Fibroblast of upper back skin (primary cell): ENCODE measurements at places on chromosomes 2 and 18.

DNA sequence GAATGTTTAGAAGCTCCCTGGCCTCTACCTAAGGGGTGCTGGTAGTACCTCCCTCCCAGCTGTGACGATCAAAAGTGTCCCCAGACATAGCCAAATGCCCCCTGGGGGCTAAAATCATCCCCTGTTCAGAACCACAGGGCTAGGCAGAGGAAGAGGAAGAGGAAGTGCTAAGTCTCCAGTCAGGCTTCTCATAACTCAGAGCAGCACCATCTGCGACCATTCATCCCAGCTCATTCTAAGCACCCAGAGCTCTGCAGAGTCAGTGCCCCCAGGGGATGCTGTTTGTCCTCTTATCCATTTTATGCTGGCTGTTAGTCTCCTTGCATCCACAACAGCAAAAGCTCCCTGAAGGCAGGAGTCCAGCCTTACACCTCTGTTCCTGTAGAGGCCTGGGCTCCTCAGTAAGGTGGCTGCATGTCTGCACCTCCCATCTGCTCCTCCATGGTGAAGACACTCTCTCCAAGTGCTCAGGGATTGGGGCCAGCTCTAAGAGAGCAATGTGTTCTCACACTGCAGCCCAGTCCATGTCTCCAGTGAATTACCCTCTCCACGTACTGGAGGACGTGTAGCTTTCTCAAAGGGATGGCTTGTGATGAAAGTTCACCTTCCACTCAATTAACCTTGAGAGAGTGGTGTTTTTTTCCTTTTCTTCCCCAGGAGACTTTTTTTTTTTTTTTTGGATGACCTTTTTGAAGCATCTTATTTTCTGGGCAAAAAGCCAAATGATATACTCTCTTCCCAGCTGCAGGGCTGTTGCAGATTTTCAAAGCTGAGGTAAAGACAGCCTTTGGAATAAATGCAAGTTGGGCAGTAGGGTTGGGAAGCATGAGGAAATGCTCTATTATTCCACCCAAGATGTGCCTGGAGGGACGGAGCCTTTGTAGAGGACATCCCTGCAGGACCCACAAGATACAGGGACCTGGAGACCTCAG lies 158.9 kb upstream of the SLC14A2 start:
- no peak for DNase-seq

DNA sequence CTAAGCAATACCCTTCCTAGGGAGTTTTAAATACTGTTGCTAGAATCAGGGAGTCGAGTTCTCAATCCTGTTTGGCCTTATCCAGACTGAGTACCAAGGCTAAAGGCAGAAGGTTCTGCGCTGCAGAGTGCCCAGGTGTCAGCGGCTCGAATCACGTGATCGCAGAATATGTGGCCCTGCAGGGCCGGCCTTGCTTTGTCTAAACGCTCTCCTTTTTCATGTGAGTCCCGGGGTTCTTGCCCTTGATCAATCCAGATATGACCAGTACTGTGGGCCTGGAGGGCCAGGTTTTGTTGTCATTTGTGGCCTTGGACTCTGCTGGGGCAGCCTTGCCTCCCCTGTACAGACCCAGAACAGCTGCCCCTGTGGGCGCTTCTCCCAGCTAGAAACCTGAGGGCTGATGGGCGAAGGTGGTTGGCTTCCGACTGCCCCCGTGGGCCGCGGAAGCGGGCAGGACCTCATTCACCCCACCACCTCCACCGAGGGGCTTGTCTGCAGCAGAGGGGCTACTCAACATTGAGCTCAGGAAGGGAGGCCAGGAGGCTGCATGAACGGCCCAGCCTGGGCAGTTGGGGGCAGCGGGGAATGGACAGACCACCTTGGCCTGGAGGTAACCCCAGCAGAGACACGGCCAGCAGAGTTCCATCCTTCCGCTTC lies 225.0 kb downstream of the ALPK2 start:
- DNase-seq = no peak

- DNase-seq = no peak
These were observed 207.1 kb downstream of the NDUFA10 start for GRCh38 chr2:239818086-239818485.

DNA sequence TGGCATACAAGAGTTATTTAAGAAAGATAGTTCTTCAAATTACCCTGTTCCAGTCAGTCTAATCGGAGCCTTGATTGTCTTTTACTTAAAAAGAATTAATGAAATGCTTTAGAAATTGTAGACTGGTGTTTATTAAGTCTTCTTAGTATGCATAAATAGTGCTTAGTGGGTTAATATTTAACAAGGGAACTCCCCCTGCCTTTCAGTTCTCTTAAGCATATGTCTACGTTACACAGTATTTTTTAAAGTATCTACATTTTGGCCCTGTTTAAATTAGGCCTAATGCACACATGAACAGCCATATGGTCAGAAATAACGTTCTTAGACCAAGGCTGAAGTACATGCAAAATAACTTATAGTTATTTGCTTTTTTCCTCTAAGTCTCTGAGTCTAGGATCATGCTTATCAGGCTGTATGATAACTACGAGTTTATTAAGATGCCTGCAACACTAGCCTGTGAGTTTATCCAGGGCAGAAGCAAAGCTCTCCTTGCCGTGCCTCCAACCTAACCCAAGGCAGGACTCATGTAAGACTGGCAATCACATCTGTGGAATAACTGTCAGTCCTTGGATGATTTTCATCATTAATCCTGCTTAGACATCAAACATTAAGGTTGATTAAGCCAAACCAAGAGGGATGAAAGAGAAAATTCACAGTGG lies 6.7 kb downstream of the BCL2 start:
- DNase-seq = no peak

DNA sequence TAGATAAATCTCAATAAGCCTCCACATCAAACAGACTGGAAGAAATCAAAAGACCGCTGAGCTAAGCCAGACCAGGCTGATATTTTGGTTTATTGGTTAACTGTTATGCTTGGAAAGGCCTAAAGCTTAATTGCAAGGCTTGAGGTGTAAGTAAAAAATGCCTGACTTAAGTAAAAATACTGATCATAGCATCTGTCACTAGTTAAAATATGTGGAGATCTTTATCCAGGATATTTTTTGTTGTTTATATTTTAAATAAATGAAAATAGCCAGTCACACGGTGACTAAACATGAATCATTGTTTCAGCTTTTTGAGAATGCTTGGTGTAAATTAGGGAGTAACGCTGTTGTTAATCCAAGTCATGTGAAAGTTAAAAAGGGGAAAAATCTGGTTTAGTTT lies 127.9 kb downstream of the THADA start:
- peak; percentile 61 for DNase-seq

DNA sequence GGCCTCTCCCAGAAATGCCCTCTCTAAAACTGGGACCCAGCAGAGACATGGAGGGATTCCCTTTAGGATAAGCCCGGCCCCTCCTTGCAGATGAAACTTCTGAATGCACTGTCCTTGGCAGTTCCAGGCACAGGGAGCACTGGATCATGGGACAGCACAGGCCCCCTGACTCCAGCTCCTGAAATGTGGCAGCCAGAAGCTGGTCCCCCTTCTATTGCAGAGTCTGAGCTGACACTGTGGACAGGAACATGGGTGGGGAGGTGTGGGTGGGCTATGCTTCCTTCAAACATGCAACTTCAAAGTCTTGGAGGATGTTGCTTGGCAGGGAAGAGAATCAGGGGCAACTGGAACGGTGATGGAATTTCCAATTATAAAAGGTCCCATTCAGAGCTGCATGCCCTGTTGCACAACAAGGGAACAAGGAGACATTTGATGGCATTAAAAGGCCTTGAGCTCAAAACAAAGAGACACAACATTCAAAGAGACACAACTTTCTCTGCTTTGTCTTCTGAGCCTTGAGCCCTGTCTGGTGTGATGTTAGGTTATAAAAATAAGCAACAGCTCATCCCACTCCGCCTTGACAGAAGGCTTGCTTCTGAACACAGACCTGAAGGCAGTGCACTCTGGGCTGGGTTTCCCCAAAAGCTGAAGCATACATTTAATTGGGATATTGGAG lies 239.0 kb downstream of the OSR1 start:
- DNase-seq = no peak

- DNase-seq = no peak
These were observed 54.2 kb upstream of the ACSL3 start for GRCh38 chr2:222806526-222807137.

DNA sequence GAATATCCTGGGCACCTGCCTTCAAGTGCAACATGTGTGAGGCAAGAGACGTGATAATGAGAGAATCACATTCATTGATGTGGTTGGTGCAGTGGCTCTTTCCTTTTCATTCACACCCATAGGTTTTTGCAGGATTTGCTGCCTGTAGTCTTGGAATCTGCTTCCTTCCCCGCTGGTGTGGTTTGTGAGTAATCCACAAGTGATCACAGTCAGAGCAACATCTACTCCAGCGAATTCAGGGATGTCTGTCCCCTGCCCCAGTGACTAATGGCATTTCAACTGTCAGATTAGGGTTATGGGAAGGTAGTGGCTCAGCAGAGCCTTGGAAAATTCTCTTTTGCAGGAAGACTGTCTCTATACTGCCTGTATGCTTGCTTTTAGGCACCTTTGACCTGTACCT lies 225.5 kb upstream of the RBMS1 start:
- peak; percentile 76 for DNase-seq

- DNase-seq = peak; percentile 60
These were observed 141.8 kb downstream of the ACKR3 start for GRCh38 chr2:236711440-236711839.

DNA sequence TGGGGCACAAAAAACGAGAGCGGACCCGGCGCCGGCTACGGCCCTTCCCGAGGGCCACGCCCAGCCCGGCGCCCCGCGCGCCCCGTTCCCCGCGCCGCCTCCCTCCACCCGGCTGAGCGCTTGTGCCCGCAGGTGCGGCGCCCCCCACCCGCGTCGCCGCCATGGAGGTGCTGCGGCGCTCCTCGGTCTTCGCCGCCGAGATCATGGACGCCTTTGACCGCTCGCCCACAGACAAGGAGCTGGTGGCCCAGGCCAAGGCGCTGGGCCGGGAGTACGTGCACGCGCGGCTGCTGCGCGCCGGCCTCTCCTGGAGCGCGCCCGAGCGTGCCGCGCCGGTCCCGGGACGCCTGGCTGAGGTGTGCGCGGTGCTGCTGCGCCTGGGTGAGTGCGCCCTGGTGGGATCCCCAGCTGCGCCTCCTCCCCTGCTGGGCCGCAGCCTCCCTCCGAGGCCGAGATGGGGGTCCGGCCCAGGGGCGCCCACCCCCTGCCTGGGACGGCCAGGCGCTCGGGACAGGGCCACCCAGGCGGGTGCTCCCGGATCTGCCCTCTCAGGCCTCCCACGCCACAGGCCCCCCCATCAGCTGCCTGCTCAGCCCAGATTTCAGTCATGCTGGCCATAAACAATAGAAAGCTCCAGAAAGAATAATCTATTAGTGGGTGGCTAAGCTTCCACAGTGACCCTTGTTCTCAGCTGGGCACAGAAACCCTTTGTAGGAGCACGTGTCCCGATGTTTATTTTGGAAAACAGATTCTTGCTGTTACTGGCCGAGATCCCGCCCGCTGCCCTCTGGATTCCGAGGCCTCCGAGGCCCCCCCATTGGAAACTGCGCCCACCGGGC lies 997 bp downstream of the BOK start:
- DNase-seq = no peak

- DNase-seq = no peak
These were observed 216.3 kb downstream of the BCL11A start for GRCh38 chr2:60337142-60337497.

GRCh38 chr18:70709144-70709543 lies 420.3 kb downstream of the SOCS6 start:
- DNase-seq = no peak

DNA sequence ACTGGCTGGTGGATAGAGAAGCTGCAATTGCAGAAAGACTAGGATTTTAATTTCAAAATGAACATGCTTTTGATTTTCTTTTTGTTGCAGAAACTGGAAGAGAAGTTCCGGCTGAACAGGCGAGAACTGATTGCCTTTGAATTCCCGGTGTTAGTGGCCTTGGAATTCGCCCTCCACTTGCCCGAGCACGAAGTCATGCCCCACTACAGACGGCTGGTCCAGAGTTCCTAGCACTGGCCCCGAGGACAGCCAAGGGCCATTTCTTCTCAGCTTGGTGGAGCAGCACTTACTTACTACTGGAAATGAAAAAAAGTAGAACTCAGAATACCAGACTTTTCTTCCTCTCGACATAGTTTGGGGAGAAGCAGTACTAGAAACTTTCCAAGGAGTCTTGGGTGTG lies 121.9 kb downstream of the CABLES1 start:
- no peak for DNase-seq

DNA sequence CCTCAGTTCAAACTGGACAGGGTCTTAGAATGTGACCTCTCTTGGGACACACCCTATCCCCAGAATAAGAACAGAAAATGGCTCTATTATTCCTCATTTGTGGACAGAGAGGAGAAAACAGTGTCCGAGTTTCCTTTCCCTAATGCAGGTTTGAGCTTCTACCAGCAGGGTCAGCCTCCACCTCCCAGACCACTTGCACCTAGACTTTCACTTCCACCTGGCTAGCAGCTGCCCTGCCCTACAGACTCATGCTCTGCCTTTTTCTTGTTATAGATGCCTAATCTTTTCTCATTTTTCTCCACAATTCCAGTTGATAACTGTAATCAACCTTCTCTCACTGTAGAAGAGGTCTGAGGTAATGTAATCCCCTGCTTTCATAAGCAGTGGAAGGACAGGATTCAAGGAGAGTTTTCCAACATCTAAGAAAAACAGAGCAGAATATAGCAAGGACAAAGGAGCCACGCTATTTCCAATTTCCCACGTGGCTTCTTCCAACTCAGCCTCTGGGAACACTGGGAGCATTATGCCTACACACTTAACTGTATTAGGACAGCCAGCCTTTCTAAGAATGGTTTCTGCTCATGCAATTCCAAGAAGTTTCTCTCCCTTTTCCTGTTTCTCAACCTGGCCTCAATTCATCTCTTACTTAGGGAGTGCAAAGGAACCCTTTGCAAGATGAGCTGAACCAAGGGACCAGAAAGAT lies 239.8 kb downstream of the BCL11A start:
- DNase-seq = no peak

DNA sequence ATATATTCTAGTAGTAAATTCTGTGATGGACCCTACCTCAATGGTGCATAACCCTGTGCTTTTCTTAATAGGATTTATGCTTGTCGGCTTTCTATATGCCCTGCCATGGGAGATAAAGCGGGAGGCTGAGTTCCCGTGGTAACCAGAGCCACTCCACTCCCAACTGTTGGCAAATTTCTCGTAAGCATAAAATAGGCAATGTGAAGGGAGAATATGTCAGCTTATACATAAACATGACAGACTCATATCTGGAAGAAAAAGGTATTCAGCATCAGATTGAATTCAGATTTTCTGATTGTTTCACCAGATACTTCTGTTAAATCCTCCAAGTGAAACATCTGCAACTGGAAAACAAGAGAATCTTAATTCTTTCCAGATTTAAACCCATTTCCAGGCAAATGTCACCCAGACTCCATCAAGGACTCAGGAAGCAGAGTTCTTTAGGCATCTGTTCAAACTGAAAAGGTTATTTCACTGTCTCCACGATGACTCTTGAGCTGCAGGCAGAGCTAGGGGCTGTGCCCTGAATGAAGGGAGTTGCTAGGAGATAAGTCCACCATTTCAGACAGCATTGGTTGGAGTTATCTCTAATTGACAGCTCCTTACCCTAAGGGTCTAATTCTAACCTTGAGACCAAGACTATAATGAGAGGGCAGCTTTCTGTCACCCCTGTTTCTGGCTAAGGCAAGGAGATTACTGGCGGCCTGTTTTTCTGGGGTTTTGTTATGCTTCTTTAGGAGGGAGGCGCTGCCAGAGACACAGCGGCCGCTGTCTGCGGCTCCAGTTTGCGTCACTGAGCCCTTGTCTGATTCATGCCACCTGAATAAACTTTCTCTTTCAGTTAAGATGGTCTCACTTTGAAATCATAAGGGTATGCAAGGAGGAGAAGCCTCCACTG lies 381.3 kb downstream of the SOX11 start:
- DNase-seq = peak; percentile 72
